ENCODE measurements at places on chromosomes 2 and 18. TPM values are rescaled to one million over a fixed set of nuclear protein-coding genes. Genes with fewer than 3 reads are reported as not detected.

SLC14A1 gene
- total RNA-seq = 31.0 TPM

NYAP2 gene
- not detected for total RNA-seq

DNA sequence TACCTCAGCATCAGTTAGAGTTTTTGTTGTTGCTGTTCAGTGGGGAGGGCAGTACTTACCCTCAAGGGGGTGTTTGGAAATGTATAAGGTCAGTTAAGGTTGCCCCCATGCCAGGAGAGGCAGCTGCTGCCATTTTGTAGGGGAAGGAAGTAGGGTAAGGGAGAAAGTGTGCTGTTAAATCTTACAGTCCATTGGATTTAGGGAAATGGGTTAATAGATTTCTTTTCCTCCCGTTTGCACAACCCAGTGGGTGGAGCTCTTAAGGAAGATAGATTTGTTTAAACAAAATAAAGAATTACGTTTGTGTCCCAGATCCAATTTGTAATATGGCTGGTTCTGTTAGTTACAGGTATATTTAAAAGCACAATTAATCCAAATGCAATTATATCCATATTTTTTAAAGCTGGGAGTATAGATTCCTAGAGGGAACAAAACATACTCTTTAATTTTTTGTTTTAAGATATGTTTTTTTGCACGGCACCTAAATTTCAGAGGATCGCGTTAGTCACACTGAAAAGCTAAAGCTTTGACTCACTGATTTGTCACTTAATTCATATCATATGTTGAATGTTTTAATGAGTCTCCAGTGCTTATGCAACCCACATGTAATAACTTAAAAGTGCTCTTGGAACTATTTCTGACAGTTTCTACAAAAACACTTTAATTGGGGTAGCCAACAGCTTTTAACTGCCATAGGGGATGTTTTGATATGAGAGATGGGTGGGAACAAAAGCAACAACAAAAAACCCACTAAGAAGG is 9.0 kb upstream of the CWC22 start:
- DNase-seq = peak; percentile 76

DSG3 gene
- total RNA-seq = not detected

LIPT1 gene
- total RNA-seq = 10.5 TPM

- DNase-seq = no peak
Measured at GRCh38 chr2:237601453-237602116, 11.1 kb upstream of the RAB17 start.

DNA sequence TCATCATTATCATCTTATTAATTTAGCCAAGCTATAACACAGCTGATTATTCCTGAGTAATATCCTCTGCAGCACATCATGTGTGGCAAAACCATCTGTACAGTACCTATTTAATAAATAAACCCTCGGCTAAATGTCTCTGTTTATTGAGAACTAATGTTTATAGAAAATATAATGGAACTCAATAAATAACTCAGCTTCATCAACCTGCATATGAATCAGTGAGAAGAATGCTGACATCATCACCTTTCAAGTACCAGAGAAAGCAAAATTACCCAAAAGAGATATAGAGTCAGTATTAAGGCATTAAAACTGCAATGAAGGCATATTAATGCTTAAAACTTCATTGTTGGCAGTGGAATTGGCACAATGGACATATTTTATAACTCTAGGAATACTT is 558.3 kb downstream of the PLCL1 start:
- no peak for DNase-seq

- peak; percentile 20 for DNase-seq
Measured at GRCh38 chr2:157559061-157559460, 69.6 kb downstream of the ACVR1C start.

DNA sequence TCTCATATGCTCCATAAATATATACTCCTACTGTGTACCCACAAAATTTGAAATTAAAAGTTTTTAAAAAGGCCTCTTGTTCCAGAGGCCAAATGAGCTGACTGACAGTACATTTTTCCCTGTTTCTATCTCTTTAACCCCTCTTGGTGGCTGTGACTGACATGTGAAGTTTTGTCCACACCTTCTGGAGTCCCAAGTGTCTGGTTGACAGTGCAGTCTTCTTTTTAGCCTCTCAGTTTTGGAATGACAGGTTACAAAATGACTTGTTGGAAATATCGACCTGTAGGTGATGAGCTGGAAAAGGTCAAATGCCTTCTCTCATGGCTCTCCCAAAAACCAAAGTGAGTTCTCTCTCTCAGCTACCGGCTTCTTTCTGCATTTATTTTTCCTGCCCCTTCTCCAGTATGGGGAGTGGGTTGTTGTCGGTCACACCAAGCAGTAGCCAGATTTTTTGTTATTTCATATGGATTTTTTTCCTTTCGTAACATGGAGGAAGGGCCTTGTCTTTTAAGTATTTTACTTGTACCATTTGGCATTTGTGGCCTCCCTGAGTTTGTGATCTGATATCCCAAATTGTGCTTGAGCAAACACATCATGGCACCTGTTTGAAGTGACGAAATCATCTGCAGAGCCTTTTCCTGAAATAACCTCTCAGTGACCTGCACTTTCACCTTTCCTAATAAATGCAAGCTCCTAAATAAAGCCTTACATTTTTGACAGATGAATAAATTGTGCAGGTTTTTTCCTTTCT is 143.9 kb downstream of the ESCO1 start:
- DNase-seq = no peak

AQP12A gene
- not detected for total RNA-seq

RAPGEF4 gene
- total RNA-seq = 1.3 TPM

DNA sequence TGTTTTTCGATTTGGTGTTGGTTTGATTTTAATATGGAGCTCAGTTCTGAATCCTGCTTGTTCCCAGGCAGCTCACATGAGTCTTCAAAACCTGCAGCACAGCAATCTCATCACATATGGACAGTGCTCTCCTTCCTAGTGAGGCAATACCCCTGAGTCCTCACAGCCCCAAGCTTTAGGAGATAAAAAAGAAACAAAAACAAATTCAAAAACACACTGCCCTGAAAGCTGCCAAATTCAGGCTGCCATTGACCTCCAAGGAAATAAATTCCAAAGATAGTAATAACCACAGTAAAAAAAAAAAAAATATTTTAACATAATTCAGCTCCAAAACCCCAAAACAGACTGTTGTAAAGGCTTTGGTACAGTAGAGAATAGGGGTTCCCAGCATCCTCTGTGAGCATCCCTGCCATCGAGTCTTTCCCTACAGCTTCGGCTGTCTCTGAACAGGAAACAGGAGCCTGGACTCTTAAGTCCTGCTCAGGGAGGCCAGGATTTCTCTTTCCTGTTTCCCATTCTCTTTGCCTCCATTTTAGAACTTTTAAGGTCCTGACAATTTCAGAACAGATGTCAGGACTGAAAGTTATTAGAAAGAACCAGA is 14.7 kb upstream of the SP3 start:
- DNase-seq = peak; percentile 47

GRCh38 chr2:20666005-20666303 is 990 bp upstream of the GDF7 start:
- no peak for DNase-seq

- DNase-seq = peak; percentile 6
Measured at GRCh38 chr18:5052491-5052890, 144.6 kb downstream of the AKAIN1 start.

DNA sequence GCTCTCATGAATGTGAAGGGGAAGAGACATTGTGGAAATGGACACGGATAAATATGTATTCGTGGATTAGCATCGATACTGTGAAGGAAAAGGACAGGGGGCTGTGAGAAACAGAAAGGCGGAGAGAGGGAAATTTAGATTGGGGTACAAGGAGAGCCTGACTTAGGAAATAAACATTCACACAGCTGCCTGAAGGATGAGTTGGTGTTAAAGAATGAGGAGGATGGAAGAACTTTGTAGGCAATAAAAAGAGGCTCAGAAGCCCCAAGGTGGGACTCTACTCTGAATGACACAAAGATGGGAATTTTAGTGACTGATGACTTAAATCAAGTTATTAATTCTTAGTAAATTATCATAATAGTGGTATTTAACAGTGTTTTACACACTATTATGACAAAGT is 10.1 kb downstream of the MYO1B start:
- DNase-seq = no peak

GRCh38 chr2:219104107-219105035 is 43.6 kb upstream of the IHH start:
- DNase-seq = peak; percentile 39

- peak; percentile 82 for DNase-seq
Measured at GRCh38 chr2:151111599-151112278, 149.9 kb downstream of the RBM43 start.

GRCh38 chr2:131077966-131078365 is 15.3 kb downstream of the FAM168B start:
- no peak for DNase-seq

DNA sequence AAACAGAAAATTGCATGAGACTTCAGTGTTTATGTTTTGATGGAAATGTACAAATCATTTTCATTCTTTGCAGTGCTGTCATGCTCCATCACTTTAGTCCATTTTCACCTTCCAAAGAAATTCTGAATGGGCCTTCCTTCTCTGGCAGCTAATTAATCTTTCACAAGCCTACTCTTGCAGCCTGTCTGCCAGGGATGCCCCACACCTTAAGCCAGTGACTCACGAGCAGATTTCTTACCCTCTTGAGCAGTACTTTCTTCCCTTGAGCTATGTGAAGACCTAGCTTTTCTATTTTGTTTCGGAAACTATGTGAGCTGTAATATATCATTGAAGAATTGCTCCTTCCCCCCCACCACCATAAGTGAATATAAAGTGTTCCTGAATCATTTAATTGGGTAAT is 404.3 kb upstream of the VWC2L start:
- DNase-seq = no peak

GRCh38 chr2:30926606-30927005 is 119.4 kb upstream of the CAPN13 start:
- no peak for DNase-seq

- no peak for DNase-seq
Measured at GRCh38 chr2:232838406-232838874, 31.6 kb upstream of the SNORC start.

GRCh38 chr2:66137606-66138130 is 297.3 kb upstream of the MEIS1 start:
- DNase-seq = no peak

LOXHD1 gene
- not detected for total RNA-seq

DNA sequence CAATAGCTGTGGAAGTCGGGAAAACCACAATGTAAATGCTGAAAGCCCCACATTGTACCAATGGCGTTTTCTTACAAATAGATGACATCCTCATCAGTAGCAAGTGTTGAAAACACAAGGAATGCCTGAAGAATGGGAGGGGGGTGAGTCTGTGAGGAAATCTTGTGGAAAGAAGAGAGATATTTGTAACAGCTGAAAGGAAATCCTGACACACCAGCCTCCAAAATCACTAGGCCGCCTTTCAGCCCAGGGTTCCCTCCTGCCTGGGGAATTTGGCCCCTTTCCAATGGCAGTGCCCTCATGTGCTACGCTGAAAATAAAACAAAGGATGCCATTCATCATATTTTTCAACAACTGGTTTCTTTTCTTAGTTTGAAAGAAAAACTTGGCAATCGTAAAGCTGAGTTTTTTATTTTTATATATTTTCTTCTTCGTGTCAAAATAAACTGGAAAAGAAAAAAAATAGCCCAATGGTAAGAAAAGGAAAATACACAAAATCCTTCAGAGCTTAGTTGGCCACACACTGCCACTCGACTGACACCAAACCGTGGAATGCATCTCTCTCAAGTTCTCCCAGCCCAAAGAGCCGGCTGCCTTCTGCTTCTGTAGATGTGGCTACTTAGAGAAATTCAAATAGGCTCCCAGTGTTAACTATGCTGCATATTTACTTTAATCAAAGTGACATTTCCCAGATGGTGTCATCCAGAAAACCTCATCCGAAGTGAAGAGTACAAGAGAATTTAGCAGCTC is 52.0 kb downstream of the FTCDNL1 start:
- peak; percentile 59 for DNase-seq

Measured in fibroblast of lung (primary cell).